ENCODE measurements at places on chromosomes 2 and 18.

DNA sequence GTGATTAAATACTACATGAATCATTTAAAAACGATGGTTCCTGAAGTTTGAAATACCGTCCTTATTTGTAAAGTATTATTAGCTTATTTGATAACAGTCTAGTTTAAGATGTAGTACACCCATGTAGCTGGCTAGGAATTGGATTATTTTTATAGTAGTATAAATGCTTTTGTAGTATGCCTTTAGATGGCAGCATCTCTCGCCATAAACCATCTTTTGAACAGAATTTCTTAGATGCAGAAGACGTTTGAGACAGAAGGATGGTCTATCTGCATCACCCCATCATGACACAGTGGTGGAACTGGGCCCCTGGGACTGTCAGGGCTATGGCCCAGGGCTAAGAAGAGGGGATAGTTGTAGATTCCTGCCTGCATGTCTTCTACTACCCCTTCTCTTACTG is 152.7 kb downstream of the WDSUB1 start:
- DNase-seq = peak; percentile 44

DNA sequence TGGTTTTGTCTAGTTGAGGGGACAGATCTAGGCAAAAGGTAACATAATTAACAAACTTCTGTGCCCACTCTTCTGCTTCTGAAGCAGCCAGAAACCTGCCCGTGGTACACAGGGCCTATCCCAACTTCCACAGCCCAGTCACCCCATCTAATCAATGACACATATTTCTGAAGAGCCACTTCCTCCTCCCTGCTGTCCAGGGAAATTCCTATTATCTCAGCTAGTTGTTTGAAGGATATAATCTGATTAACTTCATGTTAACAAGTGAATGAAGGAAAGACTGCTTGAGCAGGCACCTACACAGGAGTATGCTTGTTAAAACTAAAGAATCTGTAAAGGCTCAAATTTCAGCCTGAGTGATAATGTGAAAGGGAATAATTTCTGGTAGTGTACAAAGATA is 61.4 kb downstream of the CCDC148 start:
- peak; percentile 25 for DNase-seq

- DNase-seq = no peak
Measured at GRCh38 chr2:64059270-64059669, 40.0 kb upstream of the VPS54 start.

DNA sequence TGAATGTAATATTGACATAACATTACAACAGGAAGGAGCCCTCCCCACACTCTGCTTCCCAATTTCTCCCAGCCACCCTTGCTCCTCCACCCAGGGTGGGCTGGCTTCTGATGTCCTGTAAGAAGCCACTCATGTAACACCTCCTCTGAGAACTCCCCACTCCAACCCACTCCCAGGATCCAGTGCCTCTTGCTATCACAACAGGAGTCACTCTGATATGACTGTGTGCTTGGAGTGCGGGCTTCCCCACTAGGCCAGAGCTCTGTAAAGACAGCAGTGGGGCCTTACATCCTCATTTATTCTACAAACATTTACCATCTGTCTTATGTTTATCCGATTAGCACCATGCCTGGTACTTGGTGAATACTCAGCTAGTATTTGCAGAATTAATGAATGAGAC is 65.1 kb downstream of the PTGR3 start:
- DNase-seq = no peak
